ENCODE measurements at places on chromosomes 7 and 10.

DNA sequence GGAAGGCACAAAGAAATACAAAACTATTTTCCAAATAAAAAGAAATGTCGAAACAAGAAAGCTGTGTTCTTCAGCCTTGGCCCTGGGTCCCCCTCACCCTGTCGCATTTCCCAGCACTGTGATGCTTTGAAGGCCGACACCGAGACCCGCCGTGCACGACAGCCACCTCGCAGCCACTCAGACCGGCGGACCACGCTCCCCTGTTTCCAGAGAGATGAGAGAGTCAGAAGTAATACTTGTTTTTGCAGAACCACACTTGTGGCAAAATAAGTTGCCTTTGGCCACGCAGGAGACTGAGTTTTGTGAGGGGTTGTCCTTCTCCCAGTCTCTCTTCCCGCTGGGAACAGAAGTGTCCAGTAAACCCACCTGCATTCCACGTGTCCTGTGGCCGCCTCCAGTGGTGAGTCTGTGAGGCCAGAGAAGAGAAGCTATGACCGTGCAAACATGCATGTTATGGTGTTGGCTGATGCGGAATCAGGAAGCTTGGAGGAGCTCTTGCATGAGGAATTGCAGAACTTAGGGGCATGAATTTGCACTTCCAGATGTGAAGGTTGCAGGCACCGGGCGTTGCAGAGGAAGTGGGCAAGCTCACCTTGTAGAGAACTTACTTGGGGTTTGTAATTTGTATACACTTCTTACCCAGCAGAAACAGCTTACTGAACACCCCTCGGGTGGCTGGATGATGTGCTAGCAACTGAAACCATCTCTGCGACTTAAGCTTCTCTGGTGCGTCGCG, 194.5 kb downstream of the EBF3 start:
- DNase-seq = no peak

GRCh38 chr7:150444674-150445365, 5.6 kb upstream of the GIMAP8 start:
- no peak for DNase-seq

GRCh38 chr7:39527951-39528350, 38.3 kb upstream of the YAE1 start:
- DNase-seq = no peak

- DNase-seq = no peak
Measured at GRCh38 chr10:97538839-97539238, 33.7 kb upstream of the ANKRD2 start.

DNA sequence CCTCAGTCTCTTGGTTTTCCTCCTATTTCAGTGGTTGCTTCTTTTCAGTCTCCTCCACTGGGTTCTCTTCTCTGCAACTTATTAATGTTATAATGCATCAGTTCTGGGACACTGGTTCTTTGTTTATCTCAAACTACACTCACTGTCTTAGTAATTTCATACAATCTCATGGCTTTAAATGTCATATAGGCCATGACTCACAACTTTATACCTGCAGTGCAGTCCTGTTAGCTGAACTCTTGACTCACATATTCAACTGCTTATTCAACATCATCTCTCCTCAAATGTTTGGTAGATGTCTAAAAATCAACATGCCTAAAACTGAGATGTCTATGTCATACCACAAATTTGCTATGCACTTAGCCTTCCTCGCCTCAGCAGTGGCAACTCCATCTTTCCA, 101.2 kb upstream of the PALS2 start:
- no peak for DNase-seq

DNA sequence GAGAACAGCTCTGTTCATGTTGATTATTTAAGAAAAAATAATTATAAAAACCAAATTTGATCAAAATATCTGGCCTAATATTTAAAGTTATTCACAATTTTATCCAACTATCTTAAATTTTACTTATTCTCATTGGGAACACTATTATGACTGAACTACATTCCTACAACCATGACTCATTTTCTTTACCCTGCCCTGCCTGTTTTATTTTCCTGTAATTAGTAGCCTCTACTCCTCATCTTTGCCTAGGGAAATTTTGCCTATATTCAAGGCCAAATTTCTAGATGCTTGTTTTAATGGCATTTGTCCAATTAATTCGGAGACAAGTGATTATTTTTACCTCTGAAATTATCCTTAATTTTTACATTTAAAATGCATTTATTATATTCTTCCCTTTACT, 289.7 kb upstream of the TMEM229A start:
- DNase-seq = no peak

- no peak for DNase-seq
Measured at GRCh38 chr7:106720641-106721040, 59.7 kb upstream of the CCDC71L start.

DNA sequence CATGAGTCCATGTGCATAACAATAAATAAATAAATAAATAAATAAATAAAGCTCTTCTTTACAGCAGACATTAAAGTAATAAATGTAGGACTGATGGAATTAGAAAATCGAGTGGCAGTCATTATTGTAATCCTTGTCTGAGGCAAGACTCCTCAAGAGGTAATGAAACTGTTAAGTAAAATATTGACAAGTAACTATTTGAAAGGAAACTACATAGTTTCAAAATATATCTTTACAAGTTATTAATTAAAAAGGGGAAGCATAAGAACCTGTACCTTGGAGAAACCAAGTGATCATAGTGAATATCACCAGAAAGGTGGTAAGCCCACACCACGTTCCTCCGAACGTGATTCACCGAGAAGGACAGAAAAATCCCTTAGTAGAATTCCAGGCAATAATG, 285.6 kb upstream of the SORCS1 start:
- DNase-seq = no peak

DNA sequence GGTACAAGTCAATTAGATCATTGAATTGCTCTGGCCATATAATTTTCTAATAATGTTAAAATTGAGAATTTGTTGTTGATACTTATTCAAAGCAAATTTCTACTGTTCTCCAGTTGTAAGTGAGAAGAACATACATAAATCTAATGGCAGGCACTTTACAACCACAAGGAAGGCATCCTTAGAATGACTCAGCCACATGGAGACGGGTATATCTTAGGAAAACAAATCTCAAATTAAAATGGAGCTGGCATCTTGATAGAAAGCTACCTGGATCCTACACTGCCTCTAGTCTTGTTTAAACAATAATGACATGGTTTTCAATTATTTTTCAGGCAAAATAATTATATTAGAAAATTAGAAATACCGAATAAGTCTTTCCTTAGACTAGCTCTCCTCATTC, 1183.7 kb upstream of the SORCS1 start:
- DNase-seq = no peak

DNA sequence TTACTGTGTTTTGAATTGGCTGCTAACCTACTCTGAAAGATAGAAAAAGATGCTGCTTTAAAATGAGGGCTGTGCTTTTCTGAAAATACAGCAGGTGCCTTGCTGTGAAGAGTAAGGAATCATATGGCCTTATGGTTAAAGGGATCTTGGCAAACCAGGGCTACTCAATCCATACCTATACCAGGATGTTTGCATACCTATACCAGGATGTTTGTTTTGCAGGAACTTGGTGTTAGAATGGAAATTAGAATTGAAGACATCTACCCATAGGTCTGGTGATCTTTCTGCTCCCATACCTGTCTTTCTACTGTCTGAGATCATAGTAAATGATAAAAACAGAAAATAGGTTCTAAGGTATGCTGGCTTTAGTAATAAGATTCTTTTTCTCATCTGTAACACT, 200.2 kb upstream of the C7orf33 start:
- no peak for DNase-seq

GRCh38 chr10:86523348-86523747, 1.8 kb upstream of the WAPL start:
- no peak for DNase-seq

DNA sequence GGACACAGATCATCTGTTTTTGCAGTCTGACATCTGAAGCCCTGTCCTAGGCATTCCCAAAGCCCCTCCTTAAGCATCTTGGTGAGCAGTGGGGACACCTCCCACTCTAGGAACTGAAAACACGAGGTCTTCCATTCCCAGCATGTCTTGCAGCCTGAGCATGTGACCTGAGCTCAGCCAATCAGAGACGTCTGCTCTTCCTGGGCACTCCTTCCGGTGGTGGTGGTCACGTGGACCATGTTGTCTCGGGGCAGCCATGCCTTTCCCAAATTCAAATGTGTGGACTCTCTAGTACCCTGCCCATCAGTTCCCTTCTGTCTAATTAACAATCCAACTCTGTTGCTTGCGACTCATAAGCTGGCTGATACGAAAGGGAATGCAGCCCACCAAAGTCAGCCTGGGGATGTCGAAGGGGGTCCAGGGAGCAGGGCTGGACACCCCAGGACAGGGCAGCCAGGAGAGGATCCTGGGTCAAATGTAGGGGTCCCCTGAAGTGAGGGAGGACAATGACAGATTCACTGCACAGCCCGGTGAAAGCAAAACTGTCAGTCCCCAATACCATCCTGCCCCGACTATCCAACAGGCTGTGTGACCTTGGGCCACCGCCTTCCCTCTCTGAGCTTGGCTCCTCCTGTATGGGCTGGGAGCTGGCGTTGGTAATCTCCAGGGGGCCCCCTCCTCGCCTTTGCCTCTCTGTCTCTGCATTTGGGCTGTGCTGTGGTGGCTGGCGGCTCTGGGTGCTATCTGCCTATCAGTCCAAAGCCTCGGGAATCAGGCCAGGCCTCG, 57.4 kb upstream of the BAIAP2L1 start:
- no peak for DNase-seq

GRCh38 chr10:133444342-133445267, 9.1 kb upstream of the SCART1 start:
- no peak for DNase-seq

- no peak for DNase-seq
Measured at GRCh38 chr10:133097961-133098360, 10.2 kb downstream of the ADGRA1 start.

- no peak for DNase-seq
Measured at GRCh38 chr7:149607683-149608082, 110.1 kb upstream of the ZNF746 start.

- DNase-seq = no peak
Measured at GRCh38 chr7:22267930-22268615, 88.9 kb downstream of the RAPGEF5 start.

- no peak for DNase-seq
Measured at GRCh38 chr10:88077977-88078376, 214.6 kb downstream of the PTEN start.

- DNase-seq = peak; percentile 75
Measured at GRCh38 chr7:696812-697551, 29.5 kb upstream of the DNAAF5 start.

- DNase-seq = peak; percentile 79
Measured at GRCh38 chr10:68271196-68271882, 39.4 kb upstream of the ATOH7 start.

DNA sequence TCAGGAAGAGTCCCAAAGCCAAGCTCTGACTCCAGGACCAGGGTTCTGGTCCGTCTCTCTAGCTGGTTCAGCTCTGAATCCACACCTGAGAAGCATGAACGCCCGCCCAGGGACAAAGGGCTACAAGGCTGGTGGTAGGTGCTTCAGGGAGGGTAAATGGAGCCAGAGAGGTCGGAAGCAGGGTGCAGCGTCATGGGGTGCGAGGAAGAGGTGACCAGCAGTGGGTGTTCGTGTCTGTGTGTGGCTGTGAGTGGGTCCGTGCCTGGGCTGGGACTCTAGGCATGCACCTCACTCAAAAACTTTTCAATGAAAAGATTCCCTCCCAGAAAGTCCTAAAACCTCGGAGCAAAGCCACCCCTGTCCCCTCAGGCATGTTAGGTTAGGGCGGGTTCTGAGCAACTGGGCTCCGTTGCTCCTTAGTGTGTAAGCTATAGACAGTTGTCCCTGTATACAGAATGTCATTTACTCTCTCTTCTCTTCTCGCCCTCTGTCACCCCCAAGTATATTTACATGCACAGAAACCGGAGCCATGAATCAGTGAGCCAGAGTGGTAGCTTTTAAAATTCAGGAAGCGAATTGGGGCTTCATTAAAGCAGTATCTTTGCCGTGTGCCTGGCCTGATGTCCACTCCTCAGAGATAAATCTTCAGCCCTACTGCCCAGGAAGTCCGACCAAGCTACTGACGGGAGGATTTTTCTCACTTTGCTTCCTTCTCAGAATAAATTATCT, 12.3 kb upstream of the GATA3 start:
- DNase-seq = no peak

GRCh38 chr7:152617056-152617455, 58.9 kb downstream of the XRCC2 start:
- no peak for DNase-seq

DNA sequence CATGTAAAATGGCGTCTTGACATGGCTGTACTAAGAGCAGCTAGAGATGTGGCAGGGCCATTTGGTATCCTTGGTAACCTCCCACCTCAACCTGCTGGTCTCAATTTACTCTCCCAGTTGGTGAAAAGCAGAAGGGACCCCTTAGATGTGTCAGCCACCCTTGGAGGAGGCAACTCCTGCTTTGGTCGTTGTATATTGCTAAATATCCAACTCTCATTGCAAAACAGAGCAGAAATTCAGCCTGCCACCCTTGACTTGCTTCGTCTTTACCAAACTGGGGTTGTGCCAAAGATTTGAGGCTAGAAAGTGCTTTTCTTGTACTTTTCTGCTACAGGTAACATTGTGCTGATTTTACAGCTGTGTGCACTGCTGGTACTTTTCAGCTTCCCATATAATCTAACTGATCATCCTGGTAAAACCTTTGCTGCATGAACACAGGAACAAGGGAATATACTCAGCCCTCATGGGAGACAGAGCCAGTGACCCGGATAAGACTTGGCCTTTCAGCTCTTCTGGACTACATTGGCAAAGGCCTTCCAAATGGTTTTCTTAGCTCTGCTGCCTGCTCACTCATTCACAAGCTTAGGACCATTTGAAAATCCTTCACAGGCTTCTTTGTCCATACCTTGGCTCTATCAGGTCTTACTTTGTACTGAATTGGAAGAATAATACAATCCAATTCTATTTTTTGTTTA, 2.2 kb upstream of the VSTM4 start:
- DNase-seq = no peak

GRCh38 chr10:34244756-34245484, 570.2 kb downstream of the PARD3 start:
- peak; percentile 73 for DNase-seq

GRCh38 chr7:47401611-47402570, 180.0 kb downstream of the TNS3 start:
- no peak for DNase-seq

- DNase-seq = no peak
Measured at GRCh38 chr10:89873055-89873454, 171.7 kb downstream of the KIF20B start.

DNA sequence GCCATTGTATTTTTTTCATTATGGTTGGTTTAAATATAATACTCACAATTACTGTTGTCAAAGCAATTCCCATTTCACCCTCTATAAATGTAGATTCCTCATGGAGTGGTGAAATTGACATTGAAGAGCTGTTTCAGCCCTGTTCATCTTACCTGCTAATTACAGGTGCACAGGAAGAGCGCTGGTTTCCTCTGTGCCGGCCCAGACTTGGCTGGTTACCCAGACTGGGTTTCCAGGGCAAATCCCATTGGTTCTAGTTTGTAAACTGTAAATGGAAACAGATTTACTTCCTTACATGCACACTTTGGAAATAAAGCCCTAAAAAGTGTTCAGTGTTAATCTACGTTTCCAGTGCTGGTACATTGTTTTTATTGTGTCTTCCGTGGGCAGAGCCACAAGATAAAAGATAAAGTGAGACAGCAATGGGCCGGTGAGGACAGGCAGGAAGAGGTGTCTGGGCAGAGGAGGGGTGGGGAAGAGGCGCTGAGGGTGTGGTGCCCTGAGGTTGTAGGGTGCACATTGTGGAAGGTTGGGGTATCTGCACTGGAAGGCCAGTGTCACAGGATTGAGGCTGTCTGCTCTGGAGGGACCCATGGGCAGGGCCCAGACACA, 71.6 kb upstream of the ZPBP start:
- no peak for DNase-seq

Data from umbilical cord (tissue), 2 donors.